ENCODE measurements at places on chromosomes 6 and 20.

GRCh38 chr6:143940011-143940597 lies 68.0 kb downstream of the PLAGL1 start:
- peak; percentile 11 for DNase-seq

- no peak for DNase-seq
Observed at GRCh38 chr20:6668546-6668945, 98.9 kb upstream of the BMP2 start.

GRCh38 chr6:34970957-34971356 lies 81.9 kb downstream of the ANKS1A start:
- no peak for DNase-seq

DNA sequence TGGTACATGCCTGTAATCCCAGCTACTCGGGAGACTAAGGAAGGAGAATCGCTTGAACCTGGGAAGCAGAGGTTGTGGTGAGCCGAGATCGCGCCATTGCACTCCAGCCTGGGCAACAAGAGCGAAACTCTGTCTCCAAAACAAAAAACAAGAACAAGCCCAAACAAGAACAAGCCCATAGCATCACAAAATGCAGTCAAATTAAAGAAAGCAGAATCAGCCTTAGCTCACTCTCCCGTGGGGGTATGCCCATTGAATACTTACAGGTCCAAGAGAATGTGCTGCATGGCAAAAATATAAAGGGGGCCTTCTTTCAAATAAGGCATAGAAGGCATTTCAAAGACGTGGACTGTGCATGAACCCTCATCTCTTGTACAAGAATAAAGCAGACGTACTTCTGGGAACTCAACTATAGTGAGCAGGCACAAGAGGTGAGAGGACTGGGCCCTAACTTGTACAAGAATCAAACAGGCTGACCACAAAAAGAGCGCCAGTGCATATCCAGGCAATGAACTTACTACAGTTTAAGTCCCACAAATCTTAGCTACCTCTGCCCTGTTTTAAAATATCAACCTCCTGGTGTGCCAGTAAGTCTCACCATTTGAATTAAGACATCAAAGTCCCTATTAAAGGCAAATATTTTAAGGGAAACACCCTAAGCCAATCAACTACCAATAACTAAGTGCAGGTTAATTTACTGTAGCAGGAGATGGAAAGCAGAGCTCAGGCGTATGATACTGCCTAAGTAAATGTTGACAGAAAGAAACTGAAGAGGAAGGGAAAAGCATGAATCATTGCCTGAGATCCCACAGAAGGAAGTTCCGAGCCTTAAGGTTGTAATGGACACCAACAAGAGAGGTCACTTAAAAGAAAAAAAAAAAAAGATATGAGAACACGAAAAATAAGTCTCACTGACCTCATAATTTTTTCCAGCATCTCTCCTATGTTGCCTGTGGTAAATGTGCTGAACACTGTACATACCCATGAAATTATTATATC lies 37.4 kb downstream of the TOMM6 start:
- DNase-seq = no peak

DNA sequence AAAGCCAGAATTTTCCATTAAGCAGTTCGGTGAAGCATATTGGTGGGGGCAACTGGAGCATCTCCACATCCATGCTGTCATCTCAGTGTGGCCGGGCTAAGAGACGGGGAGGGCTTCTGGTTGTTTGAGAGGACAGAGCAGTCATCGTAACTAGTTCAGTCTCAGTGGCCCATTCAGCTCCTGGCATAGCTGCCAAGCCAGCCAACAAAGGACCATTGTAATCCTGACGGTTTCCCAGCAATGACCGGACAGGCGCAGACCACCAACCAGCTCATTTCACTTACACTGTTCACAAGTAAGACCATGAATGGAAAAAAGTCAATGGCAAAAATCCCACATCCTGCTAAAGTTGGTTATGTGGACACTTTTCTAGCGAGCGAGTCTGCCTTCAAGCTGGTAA lies 14.9 kb upstream of the HDDC2 start:
- DNase-seq = no peak

GRCh38 chr6:152121910-152122309 lies 314.4 kb downstream of the ESR1 start:
- DNase-seq = no peak

DNA sequence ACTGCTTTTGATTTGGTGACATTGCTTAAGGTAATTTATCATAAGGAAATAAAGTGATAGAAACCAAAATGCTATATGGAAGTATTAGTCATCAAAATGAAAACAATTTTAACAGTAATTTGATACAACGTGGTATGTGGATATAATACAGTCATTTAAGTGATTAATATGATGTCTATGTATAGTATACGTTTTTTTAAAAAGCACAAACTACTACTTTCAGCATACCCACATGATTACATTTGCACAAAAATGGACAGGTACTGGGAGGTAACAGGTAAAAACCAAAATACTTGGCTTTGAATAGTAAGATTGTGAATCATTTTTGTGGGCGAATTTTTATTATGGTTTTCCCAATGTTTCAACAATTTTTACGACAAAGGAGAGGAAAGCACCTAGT lies 97.6 kb downstream of the OGFRL1 start:
- DNase-seq = no peak

GRCh38 chr20:41169791-41170351 lies 32.5 kb downstream of the PLCG1 start:
- DNase-seq = no peak

GRCh38 chr6:3759646-3760232 lies 8.2 kb upstream of the PXDC1 start:
- no peak for DNase-seq

GRCh38 chr6:35327349-35328027 lies 14.9 kb upstream of the PPARD start:
- DNase-seq = peak; percentile 59

GRCh38 chr20:2617099-2617714 lies 35.2 kb upstream of the NOP56 start:
- DNase-seq = no peak

DNA sequence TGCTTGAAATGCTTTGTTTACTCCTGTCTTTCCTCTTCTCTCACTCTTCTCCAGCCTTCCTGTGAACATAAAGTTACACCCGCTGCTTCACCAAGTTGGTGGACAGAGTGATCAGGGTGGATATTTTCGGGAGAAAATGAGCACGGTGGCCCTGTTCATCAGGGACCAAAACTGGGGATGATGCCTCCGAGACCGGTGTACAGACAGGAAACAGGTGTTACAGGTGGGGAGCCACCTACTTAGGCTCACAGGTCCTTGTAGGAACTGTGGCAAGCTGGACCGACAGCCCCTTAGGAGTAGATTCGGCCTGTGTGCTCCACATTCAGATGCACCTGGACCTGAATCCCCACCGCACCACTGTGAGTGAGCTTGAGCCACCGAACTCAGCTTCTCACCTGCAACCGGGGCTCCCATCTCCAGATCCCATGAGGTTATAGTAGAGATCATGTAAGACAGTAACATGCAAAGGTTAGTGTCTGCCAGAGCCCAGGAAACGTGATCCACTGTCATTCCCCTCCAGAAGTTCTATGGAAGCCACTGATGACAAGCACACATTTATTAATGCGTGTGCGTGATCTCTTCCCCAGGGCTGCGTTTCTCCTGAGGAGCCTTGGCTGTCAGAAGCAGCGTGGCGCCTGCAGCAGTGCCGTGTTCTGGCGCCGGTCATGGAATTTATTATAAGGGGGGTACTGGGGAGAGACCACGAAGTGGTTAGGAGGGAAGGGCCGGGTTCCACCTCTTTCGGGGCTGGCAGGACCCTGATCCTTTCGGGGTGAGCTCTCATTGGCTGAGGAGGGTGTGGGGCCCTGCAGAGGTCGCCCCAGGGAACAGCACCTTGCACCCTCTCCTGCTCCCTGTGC lies 94.2 kb downstream of the ERMARD start:
- no peak for DNase-seq

GRCh38 chr20:50337521-50338466 lies 147.2 kb downstream of the CEBPB start:
- no peak for DNase-seq

DNA sequence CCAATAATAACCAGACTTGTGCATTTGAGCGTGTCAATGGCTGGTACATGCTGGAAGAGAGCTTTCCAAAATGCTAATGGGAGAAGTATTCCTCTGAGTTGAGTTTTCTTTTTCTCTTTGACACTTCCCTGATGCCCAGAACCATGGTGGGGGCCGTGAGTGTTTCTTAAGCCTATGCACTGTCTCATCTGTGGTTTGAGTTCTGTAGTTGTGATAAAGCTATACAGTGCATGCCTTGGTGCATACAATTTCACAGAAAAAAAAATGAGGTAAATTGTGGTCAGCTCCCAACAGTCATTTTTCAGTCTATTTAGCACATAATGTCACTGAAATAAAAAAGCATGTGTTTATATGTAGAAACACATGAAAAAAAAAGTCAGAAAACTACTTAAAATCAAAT lies 204.8 kb downstream of the HDGFL1 start:
- DNase-seq = no peak

GRCh38 chr6:131868836-131869235 lies 61.0 kb downstream of the ENPP1 start:
- no peak for DNase-seq

- no peak for DNase-seq
Observed at GRCh38 chr20:59647271-59647670, 42.9 kb downstream of the PHACTR3 start.

Data from stimulated activated CD4-positive, alpha-beta T cell treated with anti-CD3 and anti-CD28 coated beads, Interleukin-15, amount 100 ng/mL, for 1 hour (primary cell).